A172 (cell line): ENCODE measurements at places on chromosomes 2 and 18. TPM values are rescaled to one million over a fixed set of nuclear protein-coding genes. Genes with fewer than 3 reads are reported as not detected.
A peak's percentile ranks its signal among the peaks of the same experiment; 100 is the strongest.

- DNase-seq, result no peak
Measured at GRCh38 chr18:52009958-52010357, 330.0 kb upstream of the DCC start.

DNA sequence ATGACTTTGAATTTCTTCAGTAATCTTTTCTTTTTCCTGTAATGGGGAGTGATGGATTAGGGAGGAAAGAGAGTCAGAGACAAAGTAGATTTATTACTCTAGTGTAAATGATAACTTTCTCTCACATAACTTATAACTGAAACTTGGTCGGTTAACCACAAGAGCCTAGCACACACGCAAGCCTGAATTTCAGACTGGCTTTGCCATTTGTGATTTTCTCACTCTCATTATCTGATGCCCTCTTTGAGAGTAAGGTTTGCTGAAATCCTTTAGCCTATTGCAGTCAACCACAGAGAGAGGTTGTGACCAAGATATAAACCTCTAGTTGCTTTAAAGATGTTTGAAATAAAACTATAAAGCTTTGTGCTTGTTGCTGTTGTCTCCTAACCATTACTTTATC, 117.9 kb upstream of the NETO1 start:
- DNase-seq, result no peak

DNA sequence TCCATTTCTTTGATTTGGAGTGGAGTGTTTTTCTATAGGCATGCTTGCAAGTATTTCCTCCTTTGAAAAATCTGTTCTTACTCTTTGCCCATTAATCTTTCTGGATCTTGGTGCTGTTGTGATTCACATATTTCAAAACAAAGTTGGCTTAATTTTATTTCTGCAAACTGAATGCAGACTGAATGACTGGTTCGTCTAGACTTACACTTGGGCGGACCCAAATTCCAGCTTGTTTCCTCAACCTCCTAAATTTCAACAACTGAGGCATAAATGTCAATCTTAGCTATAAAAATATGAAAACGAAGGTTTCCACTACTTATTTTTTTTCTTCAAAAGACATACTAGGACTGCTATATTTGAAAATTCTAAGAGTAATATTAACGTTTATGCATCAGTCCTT, 59.0 kb downstream of the ANKRD44 start:
- DNase-seq, result no peak

- no peak for DNase-seq
Measured at GRCh38 chr2:232339121-232340081, 39.1 kb upstream of the ALPP start.

DNA sequence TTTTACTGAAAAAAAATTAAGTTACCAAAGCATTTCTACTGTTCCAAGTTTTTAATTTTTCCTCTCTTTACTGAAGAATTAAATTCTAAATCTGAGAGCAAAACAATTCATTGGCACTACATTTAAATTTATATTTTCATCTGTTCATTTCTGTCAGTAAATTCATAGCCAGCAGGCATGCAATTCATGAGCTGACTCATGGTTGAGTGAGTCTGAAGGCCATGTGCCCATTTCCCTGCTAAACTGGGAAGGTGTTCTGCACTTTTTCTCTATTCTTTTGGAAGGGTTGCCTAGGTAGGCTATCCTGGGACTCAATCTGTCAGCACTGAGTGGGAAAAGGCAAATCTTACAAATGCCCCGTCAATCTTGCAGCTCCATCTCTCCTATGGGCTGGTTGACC, 88.7 kb downstream of the KLHL14 start:
- DNase-seq, result no peak

- peak; percentile 38 for DNase-seq
Measured at GRCh38 chr2:226548732-226549131, 250.9 kb downstream of the IRS1 start.

- DNase-seq, result no peak
Measured at GRCh38 chr18:68764016-68764415, 33.9 kb upstream of the CCDC102B start.

GRCh38 chr2:28428486-28428885, 35.8 kb downstream of the FOSL2 start:
- DNase-seq, result no peak

DNA sequence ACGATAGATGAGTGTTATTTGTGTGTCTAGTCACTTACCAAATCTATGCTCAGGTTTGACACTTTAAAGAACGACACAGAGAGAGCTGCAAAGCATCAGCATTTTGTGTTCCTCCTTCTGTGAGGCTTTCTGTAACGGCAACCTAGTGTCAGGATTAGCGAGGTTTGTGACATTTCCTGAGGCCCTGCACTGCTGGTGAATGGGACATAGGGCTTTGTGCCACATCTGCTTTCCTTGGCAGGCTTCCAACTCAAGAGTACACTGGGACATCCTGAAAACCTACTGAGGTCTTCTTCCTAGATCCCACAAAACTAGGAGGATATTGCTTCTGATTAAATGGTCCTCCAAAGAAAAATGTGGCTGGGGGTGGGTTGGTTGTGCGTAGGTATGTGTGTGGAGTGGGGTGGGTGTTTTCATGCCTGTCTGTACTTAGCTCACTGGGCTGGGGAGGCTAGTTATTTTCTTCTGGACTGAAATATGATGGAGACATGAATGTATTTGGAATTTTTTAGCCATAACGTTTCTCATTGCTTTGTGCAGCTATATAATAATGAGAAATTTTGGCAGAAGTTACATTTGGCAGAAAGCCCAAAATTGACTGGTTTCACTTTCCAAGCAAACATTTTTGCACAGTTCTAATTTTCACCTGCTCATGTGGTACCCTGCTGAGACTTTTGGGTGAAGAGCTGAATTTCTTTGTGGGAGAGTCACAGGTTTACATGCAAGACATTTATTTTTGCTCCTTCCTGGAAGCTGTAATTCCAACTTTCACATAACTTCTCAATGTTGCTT, 308.4 kb downstream of the XIRP2 start:
- peak; percentile 38 for DNase-seq

- DNase-seq, result no peak
Measured at GRCh38 chr2:8310557-8311455, 371.1 kb upstream of the ID2 start.

GRCh38 chr2:66587216-66587615, 152.3 kb downstream of the MEIS1 start:
- DNase-seq, result peak; percentile 75

GRCh38 chr2:228786901-228787300, 484.2 kb downstream of the PID1 start:
- no peak for DNase-seq

- DNase-seq, result no peak
Measured at GRCh38 chr2:240196716-240197461, 56.4 kb upstream of the OTOS start.

- peak; percentile 27 for DNase-seq
Measured at GRCh38 chr2:54274781-54275242, 18.8 kb upstream of the TSPYL6 start.

DNA sequence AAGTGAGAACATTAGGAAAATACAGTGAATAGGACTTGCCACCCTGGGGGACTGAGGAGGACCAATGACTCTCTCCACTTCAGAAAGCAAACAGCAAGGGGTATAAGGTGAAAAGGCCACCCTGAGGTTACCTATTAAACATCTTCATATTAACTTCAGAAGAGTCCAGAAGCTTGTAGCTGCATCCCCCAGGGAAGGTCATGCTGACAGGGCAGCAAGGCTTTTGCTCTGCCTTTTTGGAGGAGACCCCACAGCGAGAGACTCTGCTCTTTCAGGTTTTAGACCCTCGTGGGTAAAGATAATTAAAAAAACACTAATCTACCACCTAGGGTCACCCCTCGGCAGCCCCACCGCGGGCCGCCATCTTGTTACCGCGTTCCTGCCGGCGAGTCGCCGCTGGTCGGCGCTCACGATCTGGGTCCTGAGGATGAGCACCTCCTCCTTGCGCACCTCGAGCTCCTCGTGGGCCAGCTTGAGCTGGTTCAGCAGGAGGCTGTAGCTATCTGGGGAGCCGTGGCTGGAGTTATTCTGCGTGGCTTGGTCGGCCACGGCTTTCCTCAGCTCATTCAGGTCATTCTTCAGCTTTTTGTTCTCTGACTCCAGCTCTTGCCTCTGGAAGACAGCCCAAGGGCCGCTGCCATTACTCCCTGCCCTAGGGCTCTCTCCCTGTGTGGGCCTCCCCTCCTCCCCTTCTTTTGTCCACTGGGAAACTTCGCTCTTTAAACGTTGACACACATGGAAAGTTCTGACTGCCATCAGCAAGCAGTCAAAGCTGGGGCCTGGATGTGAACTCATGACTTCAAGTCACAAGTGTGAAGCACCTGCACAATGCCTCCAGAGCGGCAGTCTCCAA, 50.7 kb upstream of the ACAA2 start:
- DNase-seq, result no peak

Gene MAL
- not detected in 2 replicates for total RNA-seq

Gene SFTPB
- not detected in 2 replicates for total RNA-seq

Gene SERPINB7
- total RNA-seq, result 5.6 and 8.9 TPM in 2 replicates

Gene MTCL1
- 33.6 and 39.6 TPM in 2 replicates for total RNA-seq

Gene TUBA4B
- not detected in 2 replicates for total RNA-seq

Gene HNRNPLL
- 49.2 and 55.8 TPM in 2 replicates for total RNA-seq
